AG04450 (cell line): ENCODE measurements at places on chromosomes 5 and 9. TPM values are rescaled to one million over a fixed set of nuclear protein-coding genes. Genes with fewer than 3 reads are reported as not detected.
A peak's percentile ranks its signal among the peaks of the same experiment; 100 is the strongest.

DNA sequence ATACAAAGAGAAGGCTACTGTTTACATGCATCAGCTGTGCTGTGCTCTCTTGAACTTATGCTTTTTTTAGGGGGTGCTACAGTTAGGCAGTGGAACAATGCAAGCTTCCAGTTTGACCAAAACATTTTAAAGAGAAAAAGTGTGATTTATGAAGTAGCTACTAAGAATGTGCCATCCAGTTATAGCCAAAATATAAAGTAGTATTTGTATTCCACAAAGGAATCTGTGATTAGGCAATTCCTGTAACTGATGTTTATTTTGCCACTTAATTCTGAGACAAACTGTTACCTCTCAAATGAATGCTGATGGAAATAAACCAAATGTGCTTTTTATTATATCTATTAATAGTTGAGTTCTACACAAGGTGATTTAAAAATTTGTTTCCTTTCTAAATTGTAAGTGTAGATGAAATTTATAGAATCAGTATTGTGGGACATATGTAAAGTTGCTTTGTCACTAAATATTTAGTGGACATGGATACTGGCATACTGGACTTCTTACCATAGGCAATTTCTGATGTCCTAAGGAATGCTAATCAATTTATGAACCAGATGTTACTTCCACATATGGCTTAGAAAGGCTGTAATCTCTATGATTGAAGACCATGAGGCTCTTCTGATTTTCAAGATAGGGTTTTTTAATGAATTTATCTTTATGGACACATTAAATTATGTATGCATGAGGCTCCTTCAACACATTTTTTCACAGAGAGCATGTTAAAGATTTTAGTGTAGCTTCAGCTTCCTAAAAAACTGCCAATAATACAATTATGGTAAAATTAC is 410.2 kb downstream of the PRR16 start:
- DNase-seq: no peak

GRCh38 chr5:27124590-27124989 is 86.2 kb upstream of the CDH9 start:
- no peak for DNase-seq

DNA sequence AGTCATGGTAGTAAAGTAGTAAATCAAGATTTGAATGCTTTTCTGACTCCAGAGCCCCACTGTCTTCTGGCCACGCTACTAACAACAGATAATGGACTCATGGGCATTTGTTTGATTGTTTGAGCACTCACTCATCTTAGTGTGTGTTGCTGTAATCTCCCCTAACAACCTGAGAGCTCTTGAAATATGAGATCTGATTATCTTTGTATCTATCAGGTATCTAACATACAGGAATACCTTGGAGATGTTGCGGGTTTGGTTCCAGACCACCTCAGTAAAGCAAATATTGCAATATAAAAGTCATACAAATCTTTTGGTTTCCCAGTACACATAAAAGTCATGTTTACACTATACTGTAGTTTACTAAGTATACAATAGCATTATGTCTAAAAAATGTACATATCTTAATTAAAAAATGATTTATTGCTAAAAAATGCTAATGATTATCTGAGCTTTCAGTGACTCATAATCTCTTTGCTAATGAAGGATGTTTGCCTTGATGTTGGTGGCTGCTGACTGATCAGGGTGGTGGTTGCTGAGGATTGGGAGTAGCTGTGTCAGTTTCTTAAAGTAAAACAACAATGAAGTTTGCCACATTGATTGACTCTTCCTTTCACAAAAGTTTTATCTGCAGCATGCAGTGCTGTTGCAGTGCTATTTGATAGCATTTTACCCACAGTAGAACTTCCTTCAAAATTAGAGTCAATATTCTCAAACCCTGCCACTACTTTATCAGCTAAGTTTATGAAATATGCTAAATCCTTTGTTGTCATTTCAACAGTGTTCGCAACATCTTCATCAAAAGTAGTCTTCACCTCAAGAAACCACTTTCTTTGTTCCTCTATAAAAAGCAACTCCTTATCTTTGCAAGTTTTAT is 92.2 kb downstream of the ZNF462 start:
- DNase-seq: no peak

DNA sequence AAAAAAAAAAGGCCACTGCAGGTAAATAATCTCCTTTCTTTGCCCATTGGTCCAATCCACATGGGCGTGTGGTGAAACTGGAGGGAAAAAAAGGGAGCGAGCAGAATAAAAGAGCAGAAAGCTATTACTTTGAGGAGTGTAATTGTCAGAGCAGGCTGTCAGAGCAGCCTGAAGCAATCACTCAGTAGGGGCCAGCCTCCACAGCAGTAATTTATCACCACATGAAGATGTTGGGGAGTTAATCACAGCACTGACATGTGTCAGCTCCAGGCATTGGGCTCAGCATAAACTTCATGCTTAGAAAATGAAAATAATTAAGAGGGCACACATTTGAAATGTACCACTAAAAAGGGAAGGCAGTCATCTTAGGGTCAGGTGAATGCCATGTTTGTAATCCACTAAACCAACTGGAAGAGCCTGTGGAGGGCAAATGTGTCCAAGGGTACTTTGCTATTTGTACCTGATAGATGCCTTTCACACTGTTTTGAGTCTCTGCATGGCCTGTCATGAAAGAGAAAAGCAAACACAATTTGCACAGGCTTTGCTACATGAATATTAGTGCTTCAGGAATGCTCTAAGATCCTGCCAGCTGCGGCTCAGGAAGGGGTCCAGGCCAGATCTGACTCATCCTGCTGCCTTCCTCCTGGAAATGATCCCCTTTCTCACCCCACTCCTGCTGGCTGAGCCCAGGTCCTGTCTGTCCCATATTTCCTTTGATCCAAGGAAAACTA is 2.9 kb upstream of the PTGER4 start:
- DNase-seq: peak; percentile 66

DNA sequence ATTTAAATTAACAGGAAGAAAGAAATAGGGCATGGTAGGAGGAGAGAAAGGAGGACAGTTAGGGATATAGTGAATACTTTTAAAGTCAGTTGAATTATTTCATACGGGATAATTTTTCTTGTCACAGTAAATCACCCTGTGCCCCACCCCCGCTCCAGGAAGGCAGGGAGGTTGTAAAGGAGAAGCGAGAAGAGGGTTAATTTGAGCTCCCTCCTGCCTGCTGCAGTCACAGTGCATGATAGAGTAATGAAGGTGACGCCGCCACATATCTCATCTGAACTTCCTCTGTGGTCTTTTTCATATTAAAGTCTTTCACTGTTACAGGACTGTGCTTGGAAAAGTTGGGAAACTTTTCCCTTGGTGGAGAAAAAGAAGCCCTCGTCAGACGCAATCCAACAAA is 896 bp upstream of the PCSK5 start:
- DNase-seq: no peak

GRCh38 chr5:50606179-50606578 is 60.3 kb upstream of the PARP8 start:
- DNase-seq: no peak

GRCh38 chr9:87336914-87337333 is 160.7 kb upstream of the DAPK1 start:
- peak; percentile 38 for DNase-seq

DNA sequence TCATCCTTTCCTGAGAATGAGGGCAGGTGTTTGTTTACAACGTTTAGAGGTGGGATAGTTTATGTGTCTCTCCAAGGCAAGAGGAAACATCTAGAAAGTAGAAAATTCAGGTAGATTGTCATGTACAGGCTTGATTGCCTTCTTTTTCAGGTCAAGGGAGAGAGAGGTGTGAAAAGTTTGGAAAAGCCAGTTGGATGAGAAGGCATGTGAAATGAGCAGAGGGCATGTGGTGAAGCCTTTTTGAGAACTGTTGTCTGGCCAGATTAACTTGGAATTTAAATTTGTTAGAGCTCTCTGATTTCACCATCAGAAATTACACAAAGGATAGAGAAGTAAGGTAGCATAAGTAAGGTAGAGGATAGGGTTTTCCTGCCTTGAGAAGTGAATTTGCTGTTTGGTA is 74.6 kb downstream of the SNX24 start:
- DNase-seq: no peak

DNA sequence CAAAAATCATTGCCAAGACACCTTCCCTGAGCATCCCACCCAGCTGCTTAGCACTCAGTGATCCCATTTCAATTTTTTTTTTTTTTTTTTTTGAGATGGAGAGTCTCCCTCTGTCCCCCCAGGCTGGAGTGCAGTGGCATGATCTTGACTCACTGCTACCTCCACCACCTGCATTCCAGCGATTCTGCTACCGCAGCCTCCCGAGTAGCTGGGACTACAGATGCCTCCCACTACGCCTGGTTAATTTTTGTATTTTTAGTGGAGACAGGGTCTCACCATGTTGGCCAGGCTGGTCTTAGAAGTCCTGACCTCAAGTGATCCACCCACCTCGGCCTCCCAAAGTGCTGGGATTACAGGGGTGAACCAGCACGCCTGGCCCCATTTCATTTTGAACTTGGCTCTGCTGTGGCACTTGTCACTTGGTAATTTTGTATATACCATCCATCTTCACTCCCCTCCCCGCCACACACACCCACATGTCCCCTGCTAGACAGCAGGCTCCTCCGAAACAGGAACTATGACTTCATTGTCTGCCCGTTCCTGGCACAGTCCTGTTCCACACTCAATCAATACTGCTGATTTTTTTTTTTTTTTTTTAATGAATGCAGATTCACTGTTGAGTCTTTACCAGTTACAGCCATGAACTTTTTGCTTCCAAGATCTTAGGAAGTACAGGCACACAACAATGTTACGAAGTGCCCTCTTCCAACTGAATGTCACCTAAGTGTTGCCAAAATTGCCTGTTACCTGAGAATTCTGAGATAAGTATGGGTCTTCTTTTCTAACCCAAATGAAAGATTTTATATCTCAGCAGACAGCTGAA is 17.3 kb upstream of the ZBTB34 start:
- no peak for DNase-seq

The DROSHA gene
- 52.6 and 65.0 TPM in 2 replicates for polyA plus RNA-seq

- DNase-seq: no peak
Measured at GRCh38 chr9:38284588-38285051, 107.9 kb upstream of the ALDH1B1 start.

- no peak for DNase-seq
Measured at GRCh38 chr9:121952611-121953010, 140.5 kb downstream of the TTLL11 start.

DNA sequence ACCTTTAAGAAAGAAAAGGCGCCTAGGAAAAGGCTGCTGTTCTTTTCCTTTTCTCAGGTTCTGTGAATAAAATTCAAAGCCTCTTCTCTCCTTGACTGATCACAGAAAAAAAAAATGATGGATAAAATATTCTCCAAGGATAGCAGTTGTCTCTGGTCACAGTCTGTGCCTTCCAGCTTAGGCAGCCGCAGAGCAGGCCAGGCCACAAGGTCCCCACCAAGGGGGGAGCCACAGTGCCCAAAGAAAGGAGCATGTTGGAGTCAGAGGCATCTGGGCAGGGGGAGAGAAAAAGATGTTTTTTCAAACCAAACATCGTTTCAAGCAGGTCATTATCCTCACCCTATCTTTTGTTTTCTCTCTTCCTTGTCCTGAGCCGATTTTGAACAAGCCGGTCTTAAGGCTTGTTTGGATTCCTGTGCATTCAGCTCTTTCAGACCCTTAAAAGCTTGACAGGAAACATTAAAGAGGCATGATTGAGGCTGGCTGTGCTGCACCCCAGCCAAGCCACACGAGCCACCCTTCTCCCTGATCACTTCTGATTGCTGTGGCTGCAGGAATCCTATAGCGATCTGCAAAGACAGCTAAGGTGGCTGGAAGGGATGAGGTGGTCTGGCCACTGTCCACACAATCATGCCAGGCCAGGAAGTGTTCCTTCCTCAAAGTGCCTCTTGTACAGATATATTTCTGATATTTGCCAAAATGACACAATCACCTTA is 284.6 kb upstream of the TLE4 start:
- DNase-seq: no peak

The PKN3 gene
- polyA plus RNA-seq: 1.7 and 2.2 TPM in 2 replicates

The ENHO gene
- polyA plus RNA-seq: 0.09 TPM in 1 of 2 replicates, not detected in the other

- DNase-seq: no peak
Measured at GRCh38 chr5:116442095-116442534, 132.5 kb downstream of the SEMA6A start.

The MARVELD2 gene
- 0.96 and 1.0 TPM in 2 replicates for polyA plus RNA-seq

DNA sequence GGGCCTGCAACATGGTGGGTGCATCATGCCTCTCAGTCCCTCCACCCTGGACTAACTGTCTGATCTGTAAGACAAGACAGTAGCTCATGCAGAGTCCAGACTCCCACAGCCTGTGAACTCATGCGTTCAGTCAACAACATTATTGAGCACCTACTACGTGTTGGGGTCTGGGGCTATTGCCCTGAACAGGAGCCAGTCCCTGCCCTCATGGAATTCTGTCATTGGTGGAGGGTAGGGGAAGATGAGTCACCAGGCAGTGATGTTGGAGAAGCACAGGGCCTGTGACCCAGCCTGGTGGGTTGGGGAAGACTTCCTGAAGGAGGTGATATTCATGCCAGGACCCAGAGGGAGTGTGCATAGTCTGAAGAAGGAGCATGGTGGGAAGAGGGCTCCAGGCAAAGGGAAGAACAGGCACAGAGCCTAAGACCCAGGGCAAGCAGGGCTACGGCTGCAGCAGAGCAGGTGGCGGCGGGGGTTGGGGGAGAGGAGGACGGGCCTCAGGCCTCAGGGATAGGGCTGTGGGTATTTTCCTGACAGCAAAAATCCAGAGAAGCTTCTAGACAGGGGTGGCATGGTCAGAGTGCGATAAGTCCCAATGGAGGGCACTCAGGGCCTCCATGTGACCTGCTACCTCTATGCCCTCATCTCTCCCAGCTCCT is 26.7 kb upstream of the PSD2 start:
- no peak for DNase-seq

GRCh38 chr9:134792627-134793026 is 88.0 kb upstream of the FCN2 start:
- DNase-seq: no peak

GRCh38 chr5:151696470-151697061 is 9.9 kb upstream of the SPARC start:
- peak; percentile 98 for DNase-seq

The CDC20B gene
- polyA plus RNA-seq: not detected in 2 replicates

DNA sequence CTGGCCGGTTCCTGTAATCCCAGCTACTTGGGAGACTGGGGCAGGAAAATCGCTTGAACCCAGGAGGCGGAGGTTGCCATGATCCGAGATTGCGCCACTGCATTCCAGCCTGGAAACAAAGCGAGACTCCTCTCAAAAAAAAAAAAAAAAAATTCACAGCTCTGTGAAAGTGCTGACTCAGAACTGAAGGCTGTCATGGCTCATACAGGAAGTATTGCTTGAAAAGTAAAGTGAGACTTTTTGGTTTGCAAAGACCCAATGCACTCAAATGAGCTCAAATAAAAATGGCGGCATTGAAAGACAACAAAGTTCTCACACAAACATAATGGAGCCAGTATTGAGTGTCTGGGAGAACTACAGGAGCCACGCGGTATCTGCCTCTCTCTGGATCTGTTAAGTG is 202.1 kb downstream of the FBXL7 start:
- no peak for DNase-seq

DNA sequence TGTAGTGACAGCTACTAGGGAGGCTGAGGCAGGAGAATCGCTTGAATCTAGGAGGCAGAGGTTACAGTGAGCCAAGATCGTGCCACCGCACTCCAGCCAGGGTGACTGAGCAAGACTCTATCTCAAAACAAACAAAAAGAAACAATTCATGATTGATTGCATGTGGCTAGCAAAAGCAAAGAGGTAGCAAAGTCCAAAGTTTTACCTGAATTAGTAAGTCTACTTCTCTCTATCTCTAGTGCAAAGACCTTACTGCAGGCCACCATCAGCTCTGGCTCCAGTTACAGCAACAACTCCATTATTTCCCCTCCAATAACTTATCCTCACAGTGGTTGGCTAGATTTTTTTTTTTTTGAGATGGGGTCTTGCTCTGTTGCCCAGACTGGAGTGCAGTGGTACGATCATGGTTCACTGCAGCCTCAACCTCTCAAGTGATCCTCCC is 6.2 kb upstream of the SAR1B start:
- no peak for DNase-seq
